ENCODE measurements at places on chromosomes 2 and 18.

DNA sequence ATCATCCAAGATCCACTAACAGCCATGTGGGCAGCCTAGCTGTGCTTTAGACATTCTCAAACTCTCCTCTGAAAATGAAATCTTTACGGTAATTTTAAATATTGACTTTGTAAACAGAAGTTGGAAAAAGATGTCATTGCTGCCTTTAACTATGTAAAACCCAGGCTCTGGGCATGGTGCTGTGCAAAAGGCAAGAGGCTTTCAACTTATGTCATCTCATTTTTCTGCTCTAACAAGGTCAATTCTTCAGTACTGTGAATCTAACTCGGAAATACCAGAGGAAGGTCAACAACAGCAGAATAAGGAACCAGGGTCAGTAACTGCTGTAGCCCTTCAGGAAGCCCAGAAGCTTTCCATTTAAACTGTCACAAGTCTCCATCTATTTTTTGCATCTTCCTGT is 37.0 kb upstream of the MPP4 start:
- no peak for DNase-seq

GRCh38 chr18:9690418-9691188 is 17.5 kb upstream of the RAB31 start:
- no peak for DNase-seq

GRCh38 chr2:199979832-199980628 is 24.6 kb downstream of the MAIP1 start:
- peak; percentile 62 for DNase-seq

GRCh38 chr2:155062250-155062921 is 363.9 kb downstream of the KCNJ3 start:
- no peak for DNase-seq

GRCh38 chr2:145724311-145724898 is 1204.5 kb upstream of the ZEB2 start:
- no peak for DNase-seq

DNA sequence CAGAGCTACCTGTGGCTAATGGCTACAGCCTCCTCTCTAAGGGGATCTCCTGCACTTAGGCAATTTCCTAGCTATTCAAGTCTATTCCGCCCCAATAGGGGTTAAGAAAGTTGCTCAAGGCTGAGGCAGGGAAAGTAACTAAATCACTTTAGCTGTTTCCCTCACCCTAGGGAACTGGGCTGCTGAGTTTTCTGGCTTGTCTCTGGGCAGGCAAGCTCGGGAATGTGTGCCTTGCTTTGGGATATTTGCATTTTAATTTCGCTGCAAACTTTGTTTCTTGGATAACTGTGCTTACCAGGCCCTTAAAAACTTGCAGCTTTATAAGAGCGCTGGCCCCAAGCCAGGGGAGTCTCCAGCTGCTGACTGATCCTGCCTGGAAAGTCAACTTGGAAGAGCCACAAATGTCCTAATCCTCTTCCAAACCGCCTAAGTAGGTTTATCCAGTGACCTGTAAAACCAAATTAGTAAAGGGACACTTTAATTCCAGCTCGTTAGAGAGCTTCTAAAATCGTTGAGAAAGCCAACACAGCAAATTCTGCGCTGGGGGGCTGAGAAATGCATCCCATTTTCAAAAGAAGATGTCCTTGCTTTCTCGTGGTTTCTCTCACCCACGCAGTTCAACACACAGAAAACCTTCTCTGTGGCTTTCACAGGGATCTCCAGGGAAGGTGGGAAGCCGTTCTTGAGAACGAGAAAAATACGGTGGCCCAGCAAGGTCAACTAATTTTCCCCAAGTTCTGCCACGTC is 59.5 kb upstream of the SP3 start:
- DNase-seq = peak; percentile 80

DNA sequence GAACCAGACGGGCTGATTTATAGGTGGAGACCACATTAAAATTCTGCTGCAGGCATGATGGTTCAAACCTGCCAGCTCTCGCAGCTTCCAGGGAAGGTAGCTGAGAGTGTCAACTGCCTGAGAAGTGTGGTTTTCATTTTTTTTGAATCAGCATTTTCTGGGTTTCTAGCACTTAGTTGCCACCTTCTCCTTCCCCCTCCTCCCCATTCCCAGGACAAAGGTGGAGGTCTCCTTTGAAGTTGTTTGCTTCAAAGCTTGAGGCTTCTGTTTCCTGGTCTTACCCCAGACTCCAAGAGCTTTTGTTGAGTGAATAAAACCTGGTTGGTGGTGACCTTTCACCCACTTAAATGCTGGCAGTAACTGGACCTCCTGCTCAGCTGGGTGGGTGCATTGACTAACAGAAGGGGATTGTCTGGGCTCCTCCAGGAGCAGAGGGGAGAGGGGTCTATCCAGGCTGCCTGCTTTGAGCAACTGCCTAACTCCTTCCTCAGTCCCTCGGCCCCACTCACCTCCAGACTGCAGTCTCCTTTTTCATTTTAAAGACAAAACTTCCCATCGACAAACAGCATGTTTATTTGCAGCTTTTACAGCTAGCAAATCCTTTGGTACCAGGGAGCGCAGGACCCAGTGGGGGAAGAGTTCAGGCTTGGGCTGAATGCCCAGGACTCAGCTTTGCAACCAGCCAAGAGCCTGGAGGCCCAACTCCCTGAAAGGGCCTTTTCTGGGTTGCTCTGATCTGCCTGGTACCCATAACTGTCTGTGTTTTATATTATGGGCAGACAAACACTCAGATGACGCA is 3.5 kb downstream of the RHOB start:
- peak; percentile 75 for DNase-seq

- peak; percentile 56 for DNase-seq
Observed at GRCh38 chr2:240604291-240604938, 17.9 kb downstream of the CAPN10 start.

GRCh38 chr2:74364533-74365505 is 15.3 kb downstream of the DCTN1 start:
- DNase-seq = no peak

DNA sequence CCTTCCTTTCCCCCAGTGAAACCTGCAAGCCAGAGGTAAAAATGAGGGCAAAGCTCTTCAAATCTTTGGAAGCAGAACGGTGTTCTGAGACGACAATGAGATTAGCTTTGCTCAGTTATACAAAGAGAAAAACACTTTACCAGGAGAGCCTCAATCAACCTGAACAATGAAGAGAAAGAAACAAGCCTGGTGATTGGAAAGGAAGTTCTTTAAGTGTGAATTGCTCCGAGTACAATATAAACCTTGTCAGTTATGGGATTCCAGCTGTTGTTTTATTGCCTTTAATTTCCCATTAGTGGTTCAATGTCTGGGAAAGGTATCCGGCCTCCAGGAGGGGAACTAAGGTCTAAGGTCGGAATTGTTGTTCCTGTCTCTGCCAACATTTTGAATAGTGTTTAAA is 901.6 kb downstream of the EPHA4 start:
- DNase-seq = no peak

DNA sequence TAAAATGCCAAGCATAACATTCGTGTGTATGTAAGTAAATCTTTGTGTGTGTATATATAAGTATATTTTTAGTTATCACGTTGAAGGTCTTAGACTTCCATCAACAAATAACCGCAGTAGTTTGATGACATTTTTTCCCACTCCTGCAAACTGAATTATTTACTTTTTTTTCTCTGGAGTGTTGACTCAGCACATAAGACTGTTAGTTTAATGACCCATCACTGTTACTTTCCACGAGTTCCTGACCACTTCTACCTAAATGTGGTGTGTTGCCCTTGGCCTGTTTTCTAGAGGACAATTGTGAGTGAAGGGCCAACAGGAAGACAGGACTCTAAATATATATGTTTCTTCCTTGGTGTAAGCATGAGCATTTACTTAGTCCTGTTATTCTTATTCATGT is 71.3 kb upstream of the TXNDC2 start:
- peak; percentile 31 for DNase-seq

- no peak for DNase-seq
Observed at GRCh38 chr18:4270016-4270415, 185.1 kb downstream of the DLGAP1 start.

DNA sequence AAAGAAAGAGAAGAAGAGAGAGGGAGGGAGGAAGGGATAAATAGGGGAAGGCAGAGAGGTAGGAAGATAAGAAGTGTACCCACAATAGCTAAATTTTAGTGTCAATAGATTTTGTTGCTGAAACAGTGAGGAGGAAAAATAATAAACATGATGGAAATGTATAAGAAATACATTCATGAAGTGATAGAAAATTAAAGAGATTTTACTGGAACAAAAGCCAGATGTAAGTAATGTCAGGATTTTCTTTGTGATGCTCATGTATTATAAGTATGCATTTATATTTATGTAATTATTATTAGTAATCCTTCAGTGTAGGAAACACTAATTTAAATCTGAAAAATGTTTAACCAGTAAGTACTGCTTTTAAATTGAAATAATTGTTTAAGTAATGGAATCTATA is 1125.2 kb upstream of the FANCL start:
- DNase-seq = no peak

GRCh38 chr2:4942441-4942840 is 749.7 kb upstream of the SOX11 start:
- DNase-seq = no peak

DNA sequence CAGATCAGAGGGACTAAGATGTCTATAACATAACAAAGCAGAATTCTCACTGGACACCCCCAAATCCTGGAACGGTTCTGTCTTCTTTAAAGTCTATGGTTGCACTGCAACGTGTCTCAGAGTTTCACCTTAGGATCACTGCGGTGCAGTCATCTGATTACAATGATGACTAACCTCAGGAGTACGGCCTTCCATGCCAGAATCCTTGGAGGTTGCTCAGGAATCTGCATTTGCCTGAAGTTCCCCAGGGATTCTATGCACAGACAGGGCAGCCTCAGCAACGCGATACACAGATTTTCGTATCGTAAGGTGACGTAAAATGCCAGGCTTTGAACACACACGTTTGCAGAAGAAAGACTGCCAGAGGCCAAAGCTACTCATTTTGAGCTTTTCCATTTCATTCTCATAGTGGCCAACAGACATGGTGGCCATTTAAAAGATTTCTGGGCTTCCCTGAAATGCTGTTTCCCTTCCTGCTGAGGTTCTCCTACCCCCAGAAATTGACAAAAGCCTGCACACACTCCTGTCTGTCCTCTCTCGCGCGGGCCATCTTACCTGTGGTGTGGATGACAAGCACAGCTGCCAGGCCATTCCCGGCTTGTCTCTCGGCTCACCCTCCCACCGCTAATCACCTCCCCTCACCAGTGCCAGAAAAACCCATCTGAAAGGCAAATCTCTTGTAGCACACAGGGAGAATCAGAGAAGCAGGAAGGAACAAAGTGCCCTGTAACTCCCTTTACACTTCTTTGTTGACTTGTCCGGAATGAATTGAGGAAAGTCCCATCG is 148.8 kb downstream of the ACKR3 start:
- no peak for DNase-seq

DNA sequence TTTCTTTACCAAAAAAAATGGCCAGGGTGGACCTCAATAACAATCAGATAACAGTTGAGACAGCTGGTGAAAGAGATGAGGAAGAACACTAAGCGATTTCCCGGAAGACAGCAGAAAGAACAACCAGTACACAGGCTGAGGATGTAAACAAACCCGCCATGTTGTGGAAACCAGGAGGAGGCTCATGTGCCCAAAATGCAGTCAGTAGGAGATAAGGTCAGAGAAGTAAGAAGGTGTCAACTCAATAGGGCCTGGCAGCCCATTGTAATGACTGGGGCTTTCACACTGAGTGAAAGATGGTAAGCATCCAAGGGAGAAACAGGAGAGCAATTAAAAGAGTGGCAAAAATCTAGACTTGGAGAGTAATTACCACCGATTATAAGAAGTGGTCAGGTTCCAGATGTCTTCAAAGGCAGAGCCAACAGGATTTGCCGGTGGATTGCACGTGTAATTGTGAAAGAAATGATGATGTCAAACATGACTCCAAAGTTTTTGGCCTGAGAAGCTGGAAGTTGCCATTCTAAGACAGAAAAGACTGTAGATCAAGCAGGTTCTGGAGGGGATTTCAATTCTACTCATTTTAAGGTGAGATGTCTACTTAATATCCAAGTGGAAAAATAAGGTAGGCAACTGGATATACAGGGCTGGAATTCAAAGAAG is 77.7 kb upstream of the CYP1B1 start:
- no peak for DNase-seq

DNA sequence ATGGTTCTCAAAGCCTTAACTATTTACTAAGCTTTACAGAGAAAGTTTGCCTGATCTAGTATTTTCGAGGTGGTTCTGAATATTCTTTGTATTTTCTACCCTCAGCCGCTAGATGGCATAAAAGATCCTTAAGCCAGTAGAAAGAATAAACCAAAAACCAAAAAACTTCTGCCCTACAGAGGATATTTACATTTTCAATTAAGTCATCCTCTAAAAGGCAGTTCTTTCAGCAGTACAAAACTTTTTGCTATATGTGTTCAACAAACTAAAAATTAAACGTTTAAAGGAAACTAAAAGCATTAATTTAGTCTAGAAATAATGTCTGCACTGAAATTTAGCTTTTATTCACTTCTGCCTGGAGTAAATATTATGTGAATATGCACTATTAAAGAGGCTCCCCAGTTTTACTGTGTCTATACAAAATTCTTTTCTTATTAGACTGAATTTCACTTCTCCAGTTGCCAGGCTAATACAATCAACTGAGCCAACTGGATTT is 297.5 kb downstream of the PIEZO2 start:
- DNase-seq = no peak

- no peak for DNase-seq
Observed at GRCh38 chr2:6831229-6831628, 34.5 kb downstream of the CMPK2 start.

DNA sequence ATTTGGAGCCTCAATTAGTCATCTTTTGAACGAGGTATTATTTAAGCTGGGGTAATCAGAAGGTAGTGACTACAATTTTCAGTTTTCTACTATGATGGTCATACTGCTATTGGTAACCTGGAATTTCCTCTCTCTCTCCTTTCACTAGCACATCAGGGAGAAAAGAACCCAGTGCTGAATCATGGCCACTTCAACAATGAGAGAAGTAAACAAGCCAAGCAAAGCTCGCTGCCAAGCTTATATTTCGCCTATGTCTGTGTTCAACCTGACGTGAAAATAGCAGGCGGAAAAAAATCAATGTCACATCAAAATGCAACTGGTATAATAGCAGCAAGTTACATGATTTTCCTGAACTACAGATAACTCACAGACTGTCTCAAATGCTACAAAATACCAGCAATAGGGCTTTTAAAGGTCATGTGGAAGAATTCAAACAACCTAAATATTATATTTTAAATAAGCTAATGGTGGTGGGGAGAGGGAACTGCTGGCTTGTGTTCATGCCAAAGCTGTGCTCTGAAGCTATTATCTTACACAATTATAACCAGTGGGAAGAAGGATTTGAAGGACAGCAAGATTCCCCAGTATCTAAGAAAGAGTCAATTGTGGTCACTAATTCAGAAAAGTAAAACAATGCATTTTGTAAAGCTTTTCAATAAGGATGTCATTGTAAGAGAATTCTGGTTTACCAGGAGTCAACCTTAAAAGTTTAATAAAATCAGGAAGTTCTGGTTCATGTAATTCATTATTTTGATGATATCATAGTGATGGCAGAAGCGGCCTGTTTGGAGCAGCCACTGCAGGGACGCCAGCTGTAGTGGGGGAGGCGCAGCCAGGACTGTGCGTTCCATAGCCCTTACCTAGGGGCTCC is 38.0 kb downstream of the RNF152 start:
- DNase-seq = no peak

DNA sequence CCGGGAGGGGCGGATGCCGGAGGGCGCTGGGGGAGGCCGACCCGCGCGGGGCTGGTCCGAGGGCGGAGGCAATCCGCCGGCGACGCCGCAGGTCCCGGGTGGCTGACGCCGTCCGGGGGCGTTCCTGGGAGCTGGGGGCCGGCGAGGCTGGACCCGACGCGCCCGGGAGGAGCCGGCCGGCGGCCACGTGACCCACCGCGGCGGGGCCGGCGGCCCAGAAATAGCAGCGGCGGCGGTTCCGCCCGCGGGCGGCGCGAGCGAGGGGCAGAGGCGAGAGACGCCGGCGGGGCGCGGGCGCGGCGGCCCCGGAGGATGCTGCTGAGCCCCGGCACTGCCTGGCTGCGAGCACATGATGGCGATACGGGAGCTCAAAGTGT is at the start of gene RAB31:
TSS of gene RAB31 (plus strand) at position 245 of the 377 bp plus-strand sequence. CDS start at position 350, 105 bp downstream.
- peak; percentile 77 for DNase-seq

Data from MG63 (cell line).